Skeletal muscle tissue (tissue), 5 donors: ENCODE measurements at places on chromosomes 7 and 10. TPM values are rescaled to one million over a fixed set of nuclear protein-coding genes. Genes with fewer than 3 reads are reported as not detected.

SFTPA1 gene
- total RNA-seq, result not detected

NYAP1 gene
- 3.1 TPM for total RNA-seq

SLC16A12 gene
- 1.6 TPM for total RNA-seq

LAMB1 gene
- 195 TPM for total RNA-seq

FAM25C gene
- not detected for total RNA-seq

LBX1 gene
- 3.1 TPM for total RNA-seq

NKX6-2 gene
- total RNA-seq, result not detected
